ENCODE measurements at places on chromosomes 11 and 22. TPM values are rescaled to one million over a fixed set of nuclear protein-coding genes. Genes with fewer than 3 reads are reported as not detected.

The VSIG10L2 gene
- not detected for total RNA-seq

- no peak for DNase-seq
Measured at GRCh38 chr11:69729252-69729651, 25.4 kb upstream of the FGF19 start.

DNA sequence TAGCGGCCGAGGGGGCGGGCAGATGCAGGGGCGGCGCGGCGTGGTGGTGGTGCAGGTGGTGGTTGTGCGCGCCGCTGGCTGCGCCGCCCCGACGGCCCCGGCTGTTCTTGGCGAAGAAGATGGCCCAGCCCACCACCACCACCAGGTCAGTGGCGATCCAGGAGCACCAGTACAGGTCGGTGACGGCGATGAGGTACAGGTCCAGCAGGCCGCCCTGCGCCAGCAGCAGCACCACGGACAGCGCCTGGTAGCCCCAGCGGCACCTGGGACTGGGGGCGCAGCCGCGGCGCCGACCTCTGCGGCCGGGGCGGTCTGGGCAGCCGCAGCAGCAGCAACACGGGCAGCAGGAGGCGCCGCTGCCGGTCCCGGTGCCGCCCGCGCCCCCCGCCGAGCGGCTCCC lies 879 bp downstream of the TMEM121B start:
- DNase-seq, result no peak

The SYT12 gene
- 0.61 TPM for total RNA-seq

DNA sequence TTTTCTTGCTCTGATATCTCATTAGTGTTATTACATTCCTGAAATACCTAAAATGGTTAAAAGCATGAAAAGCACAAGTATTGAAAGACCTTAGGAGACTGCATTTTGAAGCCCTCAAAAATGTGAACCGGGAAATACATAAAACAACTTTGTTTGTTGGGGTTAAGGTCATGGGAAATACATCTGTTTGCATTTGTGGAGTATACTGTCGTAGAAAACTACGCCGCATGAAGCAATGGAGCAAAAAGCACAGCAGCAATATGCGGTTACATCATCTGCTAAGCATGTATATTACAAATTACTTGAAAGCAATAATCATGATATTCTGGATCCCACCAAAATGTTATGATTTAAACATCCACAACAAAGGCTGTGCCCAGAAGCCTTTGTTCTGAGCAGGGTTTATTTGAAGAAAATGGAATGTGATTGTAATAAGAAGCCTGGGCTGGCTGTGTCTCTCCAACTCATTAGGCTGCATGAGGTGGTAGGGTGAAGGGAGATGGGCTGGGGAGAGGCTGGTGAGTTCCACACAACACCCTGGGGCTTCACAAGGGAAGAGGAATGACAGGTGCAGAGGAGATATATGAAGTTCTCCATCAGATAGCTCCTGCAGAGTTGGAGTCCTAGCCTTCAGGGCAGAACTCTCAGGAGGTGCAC lies 64.7 kb upstream of the LIN7C start:
- DNase-seq, result no peak

Measured in uterus (tissue), 4 donors.